Activated CD4-positive, alpha-beta T cell treated with anti-CD3 and anti-CD28 coated beads, Interleukin-2, amount 10 ng/mL, durations not matched to agents 7 days and 5 days (primary cell): ENCODE measurements at places on chromosomes 7 and 10. TPM values are rescaled to one million over a fixed set of nuclear protein-coding genes. Genes with fewer than 3 reads are reported as not detected.

The RPEL1 gene
- not detected for total RNA-seq

The SLC26A5 gene
- total RNA-seq, result not detected

The HOXA9 gene
- total RNA-seq, result not detected

The OR2A7 gene
- total RNA-seq, result 4.8 TPM

The AKR1C2 gene
- 0.17 TPM for total RNA-seq

The HDAC9 gene
- 0.33 TPM for total RNA-seq

The SRRM3 gene
- total RNA-seq, result not detected

The ITGB8 gene
- total RNA-seq, result not detected

- peaks cover 42% of the 10 kb centered on the region for H3K36me3 ChIP-seq
- H3K27me3 ChIP-seq, result no peaks in the 10 kb centered on the region
- peak overlapping the region; percentile 66 for H3K27ac ChIP-seq
- no peak overlapping the region for H3K4me3 ChIP-seq
Observed at GRCh38 chr7:74236284-74236683, 17.9 kb downstream of the RFC2 start.

DNA sequence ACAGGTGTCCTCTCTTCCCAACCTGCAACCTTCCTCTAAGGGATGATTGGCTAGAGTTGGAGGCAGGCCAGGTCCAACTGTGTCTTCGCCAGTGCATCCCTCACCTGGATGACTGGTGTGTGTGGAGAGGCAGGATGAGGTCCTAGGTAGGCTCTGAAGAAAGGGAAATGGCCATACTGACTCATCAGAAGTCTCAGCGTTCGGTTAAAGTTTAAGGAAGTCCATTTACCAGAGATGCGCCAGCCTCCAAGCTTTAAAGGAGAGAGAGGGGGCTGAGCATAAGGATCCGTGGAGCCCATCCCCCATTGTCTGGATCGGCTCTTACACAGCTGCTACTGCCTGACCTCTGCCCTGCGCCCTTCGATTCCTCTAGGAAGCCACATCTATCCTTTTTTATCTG lies 4.4 kb downstream of the KEL start:
- H3K4me1 ChIP-seq, result no peaks in the 10 kb centered on the region
- H3K27ac ChIP-seq, result no peak overlapping the region
- peaks cover 26% of the 10 kb centered on the region for H3K27me3 ChIP-seq
- DNase-seq, result no peak

GRCh38 chr7:17696422-17696821 lies 243.9 kb downstream of the SNX13 start:
- H3K27me3 ChIP-seq, result no peaks in the 10 kb centered on the region
- H3K4me1 ChIP-seq, result peaks cover 3% of the 10 kb centered on the region
- no peak overlapping the region for H3K4me3 ChIP-seq
- no peak overlapping the region for H3K27ac ChIP-seq

GRCh38 chr7:128092221-128092620 lies 61.0 kb upstream of the LRRC4 start:
- no peaks in the 10 kb centered on the region for H3K27me3 ChIP-seq
- H3K4me1 ChIP-seq, result peaks cover 2% of the 10 kb centered on the region
- no peak overlapping the region for H3K4me3 ChIP-seq
- peaks cover 11% of the 10 kb centered on the region for H3K36me3 ChIP-seq

DNA sequence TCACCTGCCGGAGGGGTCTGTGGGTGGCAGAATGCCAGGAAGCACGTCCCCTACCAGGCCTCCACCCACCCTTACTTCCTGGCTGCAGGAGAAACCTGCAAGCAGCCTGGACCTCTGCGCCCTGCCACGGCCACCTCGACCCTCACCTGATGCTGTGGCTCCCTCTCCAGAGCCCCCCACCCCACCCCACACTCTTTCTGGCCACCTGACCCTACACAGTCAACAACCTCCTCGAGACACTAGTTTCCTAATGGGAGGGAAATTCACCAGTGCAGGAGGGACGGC lies 91.3 kb downstream of the PRKAG2 start:
- H3K36me3 ChIP-seq, result no peaks in the 10 kb centered on the region
- no peaks in the 10 kb centered on the region for H3K27me3 ChIP-seq
- no peak overlapping the region for H3K27ac ChIP-seq

DNA sequence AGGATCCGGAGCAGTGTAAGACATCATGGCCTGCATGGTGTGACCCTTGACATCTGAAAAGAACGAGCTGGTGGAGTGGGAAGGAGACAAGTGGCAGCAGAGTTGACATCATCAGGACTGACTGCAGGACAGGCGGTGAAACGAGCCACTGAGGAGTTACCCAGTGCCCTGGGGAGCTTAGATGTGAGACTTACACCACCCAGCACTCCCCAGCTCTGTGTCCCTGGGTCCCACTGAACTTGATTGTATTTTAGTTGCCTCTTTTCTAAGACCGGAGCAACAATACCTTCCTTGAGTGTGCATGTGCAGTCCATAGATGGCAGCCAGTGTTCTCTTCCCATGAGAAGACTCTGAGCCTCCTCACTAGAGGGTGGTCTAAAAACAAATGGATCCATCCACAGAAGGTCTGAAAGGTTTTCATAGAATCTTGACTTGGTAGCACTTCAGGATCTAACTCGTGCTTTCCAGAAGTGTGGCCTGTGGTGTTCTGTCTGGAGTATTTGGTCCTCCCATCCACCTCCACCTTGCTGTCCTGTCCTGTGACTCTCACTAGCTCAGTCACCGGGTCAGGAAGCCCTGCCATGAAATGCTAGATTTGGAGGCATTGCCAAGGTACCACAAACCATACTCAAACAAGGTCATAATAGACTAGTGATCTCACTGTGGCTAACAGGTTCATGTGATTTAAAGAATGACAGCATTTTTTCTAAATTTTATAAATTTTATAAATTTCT lies 59.0 kb downstream of the IKZF1 start:
- peaks cover 91% of the 10 kb centered on the region for H3K36me3 ChIP-seq
- no peaks in the 10 kb centered on the region for H3K27me3 ChIP-seq
- no peak for DNase-seq

DNA sequence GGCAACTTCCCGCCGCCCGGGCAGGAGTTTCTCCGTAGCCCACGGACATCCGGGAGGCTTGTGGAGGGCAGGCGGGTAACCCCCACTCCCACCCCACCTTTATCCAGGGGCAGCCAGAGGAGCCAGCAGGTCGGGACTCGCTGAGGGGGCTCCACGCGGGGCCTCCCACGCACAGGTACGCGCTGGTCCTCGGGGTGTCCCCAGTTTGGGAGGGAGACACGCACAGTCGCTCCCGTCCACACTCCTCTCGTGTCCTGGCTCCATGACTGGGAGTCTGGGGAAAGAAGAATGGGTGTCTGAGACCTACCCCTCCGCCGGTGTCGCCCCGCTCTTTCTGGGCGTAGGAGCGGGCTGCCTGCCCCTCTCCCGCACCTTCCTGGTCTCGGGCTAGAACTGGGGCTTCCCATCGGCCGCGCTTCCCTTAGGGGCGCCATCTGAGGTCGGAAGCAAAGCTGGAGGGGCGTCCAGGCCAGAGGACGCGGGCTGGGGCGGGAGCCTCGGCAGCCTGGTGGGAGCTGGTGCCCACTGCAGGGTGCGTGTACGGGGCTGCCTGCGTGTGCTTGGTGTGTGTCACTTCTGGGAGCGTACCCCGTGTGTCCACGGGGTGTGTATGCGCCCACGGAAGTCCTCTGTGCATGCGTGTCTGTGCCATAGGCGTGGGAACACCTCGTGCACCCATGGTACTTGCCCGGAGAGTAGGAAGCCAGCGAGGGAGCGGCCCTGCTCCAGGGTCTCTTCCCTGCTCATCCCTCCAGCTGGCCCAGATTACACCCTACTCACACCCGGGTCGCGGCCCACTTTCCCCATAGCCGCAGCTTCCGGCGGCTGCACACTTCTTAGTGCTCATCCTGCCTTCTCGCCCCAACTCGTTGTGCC lies 73.0 kb upstream of the LEP start:
- H3K36me3 ChIP-seq, result peaks cover 2% of the 10 kb centered on the region
- H3K4me1 ChIP-seq, result peaks cover 18% of the 10 kb centered on the region
- peaks cover 55% of the 10 kb centered on the region for H3K27me3 ChIP-seq
- H3K4me3 ChIP-seq, result no peak overlapping the region
- DNase-seq, result no peak
- H3K27ac ChIP-seq, result no peak overlapping the region

DNA sequence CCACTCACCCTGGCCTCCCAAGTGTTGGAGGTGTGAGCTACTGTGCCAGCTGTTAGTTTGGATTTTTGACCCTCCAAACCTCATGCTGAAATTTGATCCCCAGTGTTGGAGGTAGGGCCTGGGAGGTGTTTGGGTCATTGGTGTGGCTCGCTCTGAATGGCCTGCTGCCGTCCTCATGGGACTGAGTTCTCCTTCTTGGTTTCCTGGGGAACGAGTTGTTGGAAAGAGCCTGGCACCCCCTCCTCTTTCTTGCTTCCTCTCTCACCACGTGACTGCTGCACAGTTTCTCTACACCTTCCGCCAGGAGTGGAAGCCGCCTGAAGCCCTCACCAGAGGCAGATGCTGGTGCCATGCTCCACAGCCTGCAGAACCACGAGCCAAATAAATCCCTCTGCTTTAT lies 253.5 kb downstream of the PHTF2 start:
- no peaks in the 10 kb centered on the region for H3K27me3 ChIP-seq
- no peak overlapping the region for H3K4me3 ChIP-seq
- H3K4me1 ChIP-seq, result no peaks in the 10 kb centered on the region
- DNase-seq, result no peak
- H3K36me3 ChIP-seq, result no peaks in the 10 kb centered on the region

GRCh38 chr10:54667136-54667535 lies 133.9 kb downstream of the PCDH15 start:
- no peak for DNase-seq
- H3K27ac ChIP-seq, result no peak overlapping the region
- H3K4me1 ChIP-seq, result no peaks in the 10 kb centered on the region
- H3K27me3 ChIP-seq, result no peaks in the 10 kb centered on the region

DNA sequence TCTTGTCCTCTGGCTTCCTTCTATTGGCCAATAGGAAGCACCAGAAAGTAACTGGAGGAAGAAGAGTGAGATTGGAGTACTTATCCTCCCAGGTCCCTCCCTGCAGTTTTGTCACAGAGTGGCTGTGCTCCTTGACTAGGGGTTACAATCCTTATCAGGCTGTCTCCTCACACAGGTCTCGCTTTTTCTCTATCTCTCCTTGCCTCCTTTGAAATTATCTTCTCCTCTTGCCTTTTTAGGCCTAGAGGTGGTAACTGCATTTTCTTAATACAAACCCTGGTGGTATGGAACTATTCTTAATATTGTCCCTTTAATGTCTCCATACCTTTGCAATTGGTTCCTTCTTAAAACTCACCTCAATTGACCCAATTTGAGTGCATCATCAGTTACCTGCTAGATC lies 2.7 kb downstream of the PRSS37 start:
- H3K36me3 ChIP-seq, result no peaks in the 10 kb centered on the region
- no peak for DNase-seq
- no peaks in the 10 kb centered on the region for H3K4me1 ChIP-seq

GRCh38 chr10:87746911-87747310 lies 71.1 kb downstream of the ATAD1 start:
- H3K36me3 ChIP-seq, result peaks cover 4% of the 10 kb centered on the region
- H3K27me3 ChIP-seq, result peaks cover 2% of the 10 kb centered on the region
- DNase-seq, result no peak

- no peak overlapping the region for H3K27ac ChIP-seq
- no peaks in the 10 kb centered on the region for H3K4me1 ChIP-seq
- DNase-seq, result no peak
Observed at GRCh38 chr7:125651823-125652528, 722.4 kb upstream of the POT1 start.

GRCh38 chr10:72800000-72800740 lies 93.4 kb upstream of the OIT3 start:
- no peak for DNase-seq
- H3K4me3 ChIP-seq, result no peak overlapping the region
- H3K36me3 ChIP-seq, result no peaks in the 10 kb centered on the region
- no peak overlapping the region for H3K27ac ChIP-seq
- no peaks in the 10 kb centered on the region for H3K27me3 ChIP-seq
- H3K4me1 ChIP-seq, result peaks cover 12% of the 10 kb centered on the region

DNA sequence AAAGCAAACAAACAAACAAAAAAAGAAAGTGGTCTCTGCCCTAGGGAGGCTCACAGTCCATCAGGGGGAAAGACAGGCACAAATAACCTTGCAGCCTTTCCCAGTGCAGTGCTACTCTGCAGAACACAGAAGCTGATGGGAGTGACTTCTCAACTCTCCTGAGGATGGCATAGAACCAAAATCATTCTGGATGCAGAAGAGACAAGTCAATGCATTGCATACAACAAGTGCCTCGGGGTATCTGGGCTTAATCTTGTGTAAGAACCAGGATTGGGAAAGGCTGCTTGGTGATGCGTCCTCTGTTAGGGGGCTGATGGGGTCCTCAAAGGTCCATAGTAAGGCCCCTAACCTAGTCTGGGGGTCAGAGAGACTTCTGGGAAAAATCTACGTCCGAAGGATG lies 68.9 kb downstream of the NEURL1 start:
- no peak for DNase-seq
- no peak overlapping the region for H3K27ac ChIP-seq
- no peaks in the 10 kb centered on the region for H3K36me3 ChIP-seq
- H3K4me3 ChIP-seq, result no peak overlapping the region
